NCI-H774 (cell line): ENCODE measurements at places on chromosomes 5 and 9.

GRCh38 chr5:10552183-10553143 lies 11.4 kb upstream of the ANKRD33B start:
- no peak for DNase-seq

DNA sequence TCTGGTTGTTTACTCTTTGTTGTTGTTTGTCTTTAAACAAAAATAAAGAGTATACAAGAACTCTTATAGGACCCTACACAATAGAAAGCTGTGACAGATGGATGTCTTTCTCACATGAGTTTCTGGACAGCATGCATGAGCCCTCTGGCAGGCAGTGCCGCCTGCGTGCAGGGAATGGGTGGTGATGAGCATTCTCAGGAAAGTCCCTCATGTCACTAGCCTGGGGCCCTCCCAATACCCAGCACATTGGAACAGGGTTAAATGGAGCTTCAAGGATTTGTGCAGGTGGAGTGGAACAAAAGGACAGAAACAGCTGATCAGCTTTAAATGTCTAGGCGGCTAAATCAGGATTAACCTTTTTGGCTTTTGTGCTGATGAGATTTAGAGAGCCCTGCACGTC lies 181.0 kb upstream of the CD180 start:
- no peak for DNase-seq

GRCh38 chr5:57550132-57550531 lies 67.5 kb upstream of the ACTBL2 start:
- DNase-seq = no peak

DNA sequence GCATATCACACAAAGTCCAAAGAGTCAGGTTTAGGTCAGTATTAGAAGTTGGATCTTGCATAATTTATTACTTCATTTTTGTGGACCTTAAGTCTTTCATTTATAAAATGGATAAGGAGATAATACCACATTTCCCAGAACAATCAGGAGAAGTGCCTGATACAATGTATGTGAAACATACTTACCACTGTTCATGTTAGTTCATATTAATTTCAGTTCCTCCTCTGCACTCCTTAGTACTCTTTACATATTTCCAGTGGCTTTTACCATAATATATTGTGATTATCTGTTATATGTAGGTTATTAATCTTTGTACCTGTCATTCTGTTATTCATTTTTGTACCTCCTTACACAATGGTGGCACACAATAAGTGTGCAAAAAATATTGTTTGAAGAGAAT lies 214.4 kb downstream of the ARL15 start:
- no peak for DNase-seq

GRCh38 chr5:15627109-15627508 lies 127.1 kb downstream of the FBXL7 start:
- DNase-seq = no peak

GRCh38 chr5:86143837-86144236 lies 473.9 kb upstream of the COX7C start:
- DNase-seq = no peak
